ENCODE measurements at places on chromosomes 16 and 17.

DNA sequence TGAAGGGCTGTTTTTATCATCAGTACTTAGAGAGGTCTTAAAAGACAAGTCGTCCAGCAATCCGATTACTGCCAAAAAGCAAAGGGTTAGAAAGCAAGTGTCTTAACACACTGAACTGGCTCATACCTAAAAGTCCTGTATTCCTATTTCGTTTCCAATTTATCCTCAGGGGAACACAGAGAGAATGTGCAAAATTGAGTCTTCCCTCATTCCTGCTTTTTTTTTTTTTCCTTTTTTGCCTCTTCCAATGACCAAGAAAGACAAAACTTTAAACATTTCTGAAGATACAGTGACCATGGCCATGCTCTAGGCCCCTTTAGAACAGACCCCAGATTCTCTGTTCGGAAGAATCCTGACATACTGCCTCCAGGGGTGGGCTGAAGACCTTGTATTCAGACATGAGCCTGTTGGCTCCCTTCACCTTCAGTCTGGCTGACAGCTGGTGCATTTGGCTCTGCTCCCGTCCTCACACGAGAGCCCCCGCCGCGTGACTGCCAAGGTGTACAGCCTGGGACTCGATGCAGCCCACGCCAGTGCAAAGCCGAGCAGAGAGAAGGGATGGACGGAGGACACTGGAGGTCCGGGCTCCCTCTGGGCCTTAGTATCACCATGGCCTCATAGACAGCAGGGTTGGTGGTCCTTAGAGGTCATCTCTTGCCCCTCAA, 47.0 kb downstream of the COTL1 start:
- no peak for DNase-seq

GRCh38 chr17:44892250-44892649, 7.0 kb downstream of the EFTUD2 start:
- DNase-seq, result no peak

DNA sequence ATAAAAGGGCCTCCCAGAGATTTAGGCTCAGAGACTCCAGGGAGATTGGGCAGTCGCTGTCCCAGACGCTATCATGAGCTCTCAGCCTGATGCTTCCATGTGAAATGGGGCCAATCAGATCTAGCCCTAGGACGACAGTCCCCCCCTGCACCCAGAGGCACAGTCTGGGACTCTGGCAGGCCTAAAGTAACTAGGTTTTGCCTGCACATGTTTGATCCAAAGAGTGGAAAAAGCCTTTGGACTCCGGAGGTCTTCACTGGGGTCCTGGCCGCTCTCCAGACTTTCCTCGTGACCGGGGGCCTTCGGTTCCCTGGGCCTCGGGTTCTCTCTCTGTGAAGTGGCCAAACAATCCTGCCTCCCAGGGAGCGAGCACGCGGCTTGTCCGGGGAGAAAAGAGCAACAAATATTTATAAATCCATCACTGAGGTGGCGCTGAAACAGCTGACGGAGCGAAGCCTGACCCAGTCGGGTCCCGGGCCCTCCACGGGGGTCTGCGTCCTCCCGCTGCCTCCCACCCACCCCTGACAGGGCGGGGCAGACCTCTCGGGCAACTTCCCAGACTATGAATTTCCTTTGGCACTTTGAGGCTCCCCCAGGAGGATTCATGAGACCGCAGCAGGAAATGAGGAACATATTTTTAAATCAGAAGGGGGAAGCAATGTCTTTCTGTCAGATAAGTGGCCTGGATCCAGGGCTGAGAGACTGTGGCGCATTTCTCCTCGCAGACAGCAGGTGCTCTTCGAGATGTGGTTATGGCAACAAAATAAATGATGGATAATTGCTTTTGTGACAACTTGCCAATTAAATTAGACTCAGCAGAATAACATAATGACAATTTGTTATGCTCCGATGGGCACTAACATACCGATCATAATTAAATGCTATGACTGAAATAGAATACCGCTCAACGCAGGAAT, 38.9 kb downstream of the MRPS23 start:
- no peak for DNase-seq

DNA sequence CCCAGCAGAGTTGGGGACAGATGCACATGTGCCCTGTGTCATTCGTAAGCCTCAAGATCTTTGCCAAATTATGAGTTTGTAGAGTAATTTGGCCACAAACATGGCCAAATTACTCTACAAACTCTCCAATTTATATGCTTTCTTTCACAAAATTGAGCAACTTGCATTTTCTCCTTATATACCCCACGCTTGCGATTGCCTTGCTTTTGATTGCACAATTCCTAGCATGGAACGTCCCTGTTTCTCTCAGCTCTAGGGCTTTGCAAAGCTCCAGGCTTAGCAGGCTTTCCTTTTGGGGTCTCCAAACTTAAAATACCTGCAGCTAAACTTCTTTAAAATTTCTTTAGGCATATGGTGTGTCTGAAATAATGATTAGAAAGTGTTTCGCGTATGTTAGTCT, 28.5 kb upstream of the MAF start:
- no peak for DNase-seq

- DNase-seq, result no peak
These were observed 39.1 kb upstream of the ADGRG1 start for GRCh38 chr16:57589374-57589773.

DNA sequence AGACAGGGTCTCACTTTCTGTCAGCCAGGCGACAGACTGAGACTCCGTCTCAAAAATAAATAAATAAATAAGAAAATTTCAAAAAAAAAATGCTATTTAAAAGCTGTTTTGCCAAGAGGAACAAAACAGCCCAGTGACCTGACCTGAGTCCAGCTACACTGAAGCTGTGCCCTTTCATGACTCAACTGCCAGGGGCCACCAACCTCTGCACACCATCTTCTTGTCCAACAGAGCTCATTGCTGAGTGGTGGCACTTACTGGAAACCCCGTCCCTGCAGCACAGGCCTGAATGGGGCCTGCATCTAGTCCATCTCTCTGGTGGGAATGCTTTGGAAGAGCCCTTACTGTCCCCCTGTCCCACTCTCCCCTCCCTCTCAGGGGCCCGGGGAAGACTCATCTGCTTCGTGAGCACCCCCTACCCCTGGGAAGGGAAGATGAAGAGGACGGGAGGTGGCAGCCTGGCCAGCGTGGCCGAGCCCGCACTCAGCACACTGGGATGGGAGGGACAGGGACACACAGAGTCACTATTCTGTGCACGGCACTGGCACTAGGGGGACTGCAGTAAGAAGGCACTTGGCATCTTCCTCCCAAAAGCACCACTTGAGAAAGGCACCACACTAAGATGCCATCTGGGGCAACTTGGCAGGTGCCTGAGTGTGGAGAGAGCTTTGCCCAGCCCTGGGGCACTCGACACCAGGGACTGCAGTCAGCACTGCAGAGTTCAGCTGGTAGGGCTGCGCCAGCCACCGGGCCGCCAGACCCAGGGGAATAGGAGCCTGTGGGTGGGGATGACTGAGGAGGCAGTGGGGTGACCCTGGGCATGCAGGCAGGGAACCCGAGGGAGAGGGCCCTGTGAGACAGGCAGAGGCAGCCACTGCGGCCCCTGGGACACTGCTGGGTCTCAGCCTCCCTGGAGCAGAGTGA, 13.5 kb downstream of the FBXO31 start:
- DNase-seq, result no peak

DNA sequence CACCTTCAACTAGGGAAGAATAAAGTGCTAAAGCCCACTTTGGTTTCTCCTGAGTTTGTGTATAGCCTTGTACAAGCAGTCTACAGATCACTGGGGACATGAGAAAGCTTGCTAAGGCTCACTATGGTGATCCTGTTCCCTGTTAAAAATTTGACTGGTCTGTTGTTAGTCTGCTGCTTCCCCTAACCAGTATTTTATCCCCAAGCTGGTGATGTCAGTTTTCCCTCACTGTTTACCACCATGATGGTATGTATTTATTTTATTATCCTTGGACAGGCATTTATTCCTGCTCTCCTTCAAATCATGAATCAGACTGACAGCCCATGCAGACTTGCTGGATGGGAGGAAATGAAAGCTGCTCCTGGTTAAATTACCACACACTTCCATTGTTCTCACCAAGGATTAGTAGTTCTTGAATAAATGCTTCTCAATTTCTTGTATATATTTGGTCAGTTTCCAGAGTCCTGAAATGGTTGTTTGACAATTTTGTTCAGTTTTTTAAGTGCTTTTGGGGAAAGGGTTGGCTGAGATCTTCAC, 99.6 kb downstream of the CA4 start:
- no peak for DNase-seq

GRCh38 chr16:20944861-20945574, 44.4 kb downstream of the LYRM1 start:
- DNase-seq, result no peak

GRCh38 chr16:23318639-23319038, 16.5 kb downstream of the SCNN1B start:
- DNase-seq, result no peak

DNA sequence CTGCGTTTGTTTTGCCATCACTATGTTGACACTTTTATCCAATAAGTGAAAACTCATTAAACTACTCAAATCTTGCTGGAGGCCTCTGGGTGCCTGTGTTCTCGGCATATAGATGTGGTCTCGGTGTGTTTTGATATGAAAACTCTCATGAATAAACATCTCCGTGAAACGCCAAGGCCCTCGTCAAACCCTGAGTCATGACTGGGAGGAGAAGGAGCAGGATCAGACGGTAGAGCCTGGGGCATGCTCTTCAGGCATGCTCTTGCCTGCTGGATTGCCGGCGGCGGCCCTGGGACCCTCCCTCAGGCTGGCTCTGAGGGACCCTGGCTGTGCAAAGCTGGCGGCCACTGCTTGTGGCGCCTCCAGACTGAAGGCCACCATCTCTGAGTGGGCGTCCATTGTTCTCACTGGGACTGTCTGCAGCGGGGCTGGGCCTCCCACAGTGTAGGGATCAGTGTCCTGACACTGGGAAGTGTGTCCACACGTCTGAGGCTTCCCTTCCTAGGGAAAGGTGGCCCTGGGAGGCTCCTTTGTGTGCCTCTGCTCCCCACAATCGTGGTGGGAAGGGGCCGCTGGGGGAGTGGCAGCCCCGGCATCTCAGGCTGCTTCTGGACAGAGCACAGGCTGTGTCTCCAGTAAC, 1.7 kb upstream of the NPB start:
- DNase-seq, result no peak

- DNase-seq, result no peak
These were observed 304.2 kb upstream of the TNRC6C start for GRCh38 chr17:77654296-77654695.

Measured in WTC11 (cell line).